ENCODE measurements at places on chromosomes 5 and 9.

- no peak for DNase-seq
These were observed 242.5 kb downstream of the NFIB start for GRCh38 chr9:14071484-14071883.

GRCh38 chr9:115400796-115401195, 282.8 kb upstream of the TNC start:
- no peak for DNase-seq

GRCh38 chr9:136689108-136689460, 1.8 kb upstream of the AGPAT2 start:
- DNase-seq, result no peak

- DNase-seq, result no peak
These were observed 10.4 kb upstream of the AFAP1L1 start for GRCh38 chr5:149261246-149261645.

GRCh38 chr5:64229163-64229774, 63.6 kb downstream of the RNF180 start:
- DNase-seq, result no peak

DNA sequence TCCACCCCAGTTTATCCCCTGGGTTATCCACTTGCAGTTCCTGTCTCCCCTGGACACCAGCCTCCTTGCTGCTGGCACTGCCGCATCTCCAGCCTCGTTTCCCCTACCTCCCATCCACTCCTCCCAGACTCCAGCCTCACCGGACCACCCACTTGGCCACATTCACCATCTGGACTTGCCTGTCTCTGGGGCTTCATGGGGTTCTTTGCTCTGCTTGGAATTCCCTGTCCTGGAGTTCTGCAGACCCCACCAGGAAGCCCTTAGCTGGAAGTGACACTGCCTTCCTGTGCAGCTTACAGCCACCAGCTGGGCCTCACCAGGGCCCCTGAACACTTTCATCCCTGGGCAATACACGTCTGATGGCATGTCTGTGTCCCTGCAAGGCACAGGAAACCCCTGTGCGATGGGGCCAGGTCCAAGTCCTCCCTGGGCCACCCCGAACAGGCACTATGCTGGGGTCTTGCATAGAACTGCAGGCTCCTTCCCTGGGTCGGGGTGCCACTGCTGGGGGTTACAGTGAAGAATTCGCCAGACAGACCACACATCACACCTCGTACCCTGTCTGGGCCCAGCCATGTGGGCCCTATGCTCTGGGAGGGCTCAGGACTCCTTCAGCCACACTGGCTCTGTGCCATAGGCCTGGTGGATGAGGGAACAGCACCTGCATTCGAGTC, 3.0 kb downstream of the FLT4 start:
- DNase-seq, result no peak

DNA sequence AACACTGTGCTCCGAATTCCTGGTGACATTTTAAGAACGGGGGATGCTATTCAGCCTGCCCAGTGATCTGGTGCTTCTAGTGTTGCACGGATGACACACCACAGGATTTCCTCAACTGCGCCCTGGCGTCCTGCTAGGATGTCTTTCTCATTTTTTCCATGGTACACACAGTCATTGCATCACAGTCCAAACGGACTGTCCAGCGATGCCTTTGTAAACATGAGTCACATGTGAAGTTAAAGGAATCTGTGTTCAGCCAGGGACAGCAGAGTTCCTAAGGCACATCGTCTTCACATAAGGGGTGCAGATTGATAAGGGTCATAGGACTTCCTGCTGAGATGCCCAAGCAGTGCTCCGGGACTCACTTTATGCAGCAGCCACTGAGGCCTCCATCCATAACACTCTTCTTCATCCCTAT, 9.3 kb upstream of the PTPN3 start:
- DNase-seq, result no peak

DNA sequence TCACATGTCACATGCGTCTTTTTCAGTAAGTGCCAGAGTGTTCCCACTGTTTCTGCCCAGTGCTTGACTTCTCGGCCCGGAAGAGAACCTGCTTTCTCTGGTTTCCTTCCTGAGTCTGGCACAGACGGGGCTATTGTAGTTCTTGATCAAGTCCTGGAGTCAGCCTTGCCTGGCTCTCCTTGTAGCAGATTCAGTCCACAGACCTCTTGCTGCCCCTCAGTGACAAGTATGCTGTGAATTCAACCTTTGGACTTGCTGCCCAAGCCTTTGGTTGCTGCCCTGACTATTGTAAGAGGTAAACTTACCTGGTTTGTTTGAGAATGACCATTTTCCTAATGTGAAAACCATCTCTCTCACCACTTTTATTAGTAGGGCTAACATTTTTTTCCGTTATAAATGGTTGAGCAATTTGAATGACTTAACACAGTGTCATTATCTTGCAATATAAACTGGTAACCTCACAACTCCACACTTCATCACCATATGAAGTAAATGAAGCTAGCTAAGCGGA, 24.7 kb downstream of the ZBTB34 start:
- DNase-seq, result no peak

DNA sequence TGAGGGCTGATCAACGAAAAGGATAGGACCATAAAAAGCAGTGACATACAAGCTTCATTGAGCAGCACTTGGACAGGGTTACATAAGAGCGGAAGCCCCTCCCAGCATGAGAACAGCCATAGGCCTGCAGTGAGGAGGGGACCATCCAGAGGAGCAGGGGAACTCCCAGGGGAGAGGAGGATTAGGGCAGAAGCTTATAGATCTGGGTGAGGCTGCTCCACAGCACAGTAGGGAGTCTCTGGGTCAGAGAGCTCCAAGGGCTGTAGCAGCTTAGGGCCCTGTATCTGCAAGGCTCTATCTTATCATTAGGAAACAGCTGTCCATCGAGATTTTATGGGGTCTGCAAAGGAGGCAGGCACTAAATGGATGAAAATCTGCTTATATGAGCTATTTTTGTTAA, 186.6 kb downstream of the DOCK8 start:
- DNase-seq, result no peak

- DNase-seq, result no peak
These were observed 268.9 kb downstream of the ENC1 start for GRCh38 chr5:74371621-74372020.

- no peak for DNase-seq
These were observed 76.8 kb downstream of the STK10 start for GRCh38 chr5:172110921-172111851.

- DNase-seq, result no peak
These were observed 38.8 kb downstream of the RAD50 start for GRCh38 chr5:132595624-132596023.

GRCh38 chr9:20117986-20118385, 329.1 kb upstream of the SLC24A2 start:
- no peak for DNase-seq

GRCh38 chr9:81678088-81678487, 11.3 kb downstream of the TLE1 start:
- DNase-seq, result no peak

DNA sequence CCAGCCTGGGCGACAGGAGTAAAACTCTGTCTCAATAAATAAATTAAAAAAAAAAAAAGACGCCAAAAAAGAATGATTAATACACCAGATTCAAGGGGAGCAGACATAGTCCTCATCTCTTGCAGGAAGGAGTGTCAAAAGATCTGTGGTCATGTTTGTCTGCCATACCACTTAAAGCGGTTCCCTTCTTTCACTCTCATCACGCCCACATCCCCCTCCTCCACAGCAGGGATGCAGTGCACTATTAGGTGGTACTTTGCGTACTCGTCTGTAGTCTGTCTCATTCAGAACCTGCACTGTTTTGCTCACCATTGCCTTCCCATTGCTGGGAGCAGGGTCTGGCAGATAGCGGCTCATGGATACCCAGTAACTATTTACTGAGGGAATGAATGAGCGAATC, 11.2 kb downstream of the CDHR2 start:
- DNase-seq, result no peak

DNA sequence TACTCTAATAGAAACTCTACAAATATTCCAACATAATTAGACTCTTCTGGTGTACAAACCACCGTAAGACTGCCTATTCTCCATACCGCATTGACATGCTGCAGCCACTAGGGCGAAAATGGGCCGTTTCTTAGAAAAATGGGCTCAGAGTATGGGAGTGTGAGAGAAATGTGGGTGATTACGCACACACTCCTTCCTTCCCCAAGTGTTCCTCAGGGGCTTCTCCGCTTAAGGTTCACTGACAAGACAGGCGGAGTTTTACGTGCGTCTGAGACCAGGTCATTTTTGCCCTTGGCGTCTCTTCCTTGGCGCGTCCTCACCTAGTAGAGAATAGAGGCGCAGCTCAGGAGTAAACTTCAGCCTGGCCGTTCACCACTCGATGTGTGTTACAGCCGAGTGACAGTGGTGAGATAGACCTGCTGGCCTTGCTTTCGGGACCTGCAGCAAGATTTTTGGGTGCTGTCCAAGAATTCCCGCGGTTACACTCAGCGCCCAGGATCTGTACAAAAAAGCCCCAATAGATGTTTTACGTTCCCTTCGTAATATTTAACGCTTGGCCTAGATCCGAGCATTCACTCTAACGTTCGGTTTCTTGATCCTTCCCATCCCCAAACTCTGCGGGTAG, 1.8 kb upstream of the NTRK2 start:
- no peak for DNase-seq

- DNase-seq, result no peak
These were observed 77.4 kb downstream of the KCNIP1 start for GRCh38 chr5:170581211-170581610.

- DNase-seq, result no peak
These were observed 267.2 kb downstream of the AUH start for GRCh38 chr9:91094324-91095088.

DNA sequence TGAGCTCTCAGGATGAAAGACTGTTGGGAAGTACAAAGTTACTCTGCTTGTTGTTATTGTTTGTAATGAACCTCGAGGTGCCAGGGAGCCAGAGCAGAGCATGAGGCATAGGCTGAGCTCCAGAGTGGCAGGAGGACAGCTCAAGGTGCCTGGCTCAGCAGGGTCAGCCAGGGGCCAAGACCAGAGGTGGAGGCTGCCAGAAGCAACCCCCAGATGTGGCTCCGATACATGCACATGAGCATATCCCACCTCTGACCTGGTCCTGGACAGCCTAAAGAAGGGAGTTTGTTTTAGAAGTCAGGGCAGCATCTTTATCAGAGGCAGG, 105.6 kb downstream of the PSD2 start:
- DNase-seq, result no peak

DNA sequence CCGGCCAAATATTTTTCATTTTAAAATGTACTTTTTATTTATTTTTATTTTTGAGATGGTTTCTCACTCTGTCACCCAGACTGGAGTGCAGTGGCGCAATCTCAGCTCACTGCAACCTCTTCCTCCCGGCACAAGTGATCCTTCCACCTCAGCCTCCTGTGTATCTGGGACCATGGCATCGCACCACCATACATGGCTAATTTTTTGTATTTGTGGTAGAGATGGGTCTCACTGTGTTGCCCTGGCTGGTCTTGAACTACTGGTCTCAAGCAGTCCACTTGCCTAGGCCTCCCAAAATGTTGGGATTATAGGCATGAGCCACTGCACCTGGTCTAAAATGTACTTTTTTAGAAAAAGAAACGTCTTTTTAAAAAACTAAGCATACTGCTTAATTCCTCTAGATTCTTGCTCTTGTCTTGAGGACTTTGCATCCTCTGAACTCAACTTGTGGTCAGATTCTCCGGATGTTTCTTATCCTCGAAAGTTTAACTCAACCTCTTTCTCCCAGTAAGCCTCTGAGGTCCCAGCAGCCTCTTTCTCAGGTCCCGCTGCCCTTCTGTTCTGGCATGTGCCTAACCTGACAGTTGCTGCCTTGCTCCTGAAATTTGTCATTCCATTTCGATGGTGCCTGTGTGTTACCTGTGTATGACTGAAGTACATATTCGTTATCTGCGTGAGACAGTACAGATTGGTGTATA, 63.0 kb downstream of the TRIO start:
- no peak for DNase-seq

GRCh38 chr9:75429531-75430475, 341.5 kb downstream of the OSTF1 start:
- DNase-seq, result no peak

DNA sequence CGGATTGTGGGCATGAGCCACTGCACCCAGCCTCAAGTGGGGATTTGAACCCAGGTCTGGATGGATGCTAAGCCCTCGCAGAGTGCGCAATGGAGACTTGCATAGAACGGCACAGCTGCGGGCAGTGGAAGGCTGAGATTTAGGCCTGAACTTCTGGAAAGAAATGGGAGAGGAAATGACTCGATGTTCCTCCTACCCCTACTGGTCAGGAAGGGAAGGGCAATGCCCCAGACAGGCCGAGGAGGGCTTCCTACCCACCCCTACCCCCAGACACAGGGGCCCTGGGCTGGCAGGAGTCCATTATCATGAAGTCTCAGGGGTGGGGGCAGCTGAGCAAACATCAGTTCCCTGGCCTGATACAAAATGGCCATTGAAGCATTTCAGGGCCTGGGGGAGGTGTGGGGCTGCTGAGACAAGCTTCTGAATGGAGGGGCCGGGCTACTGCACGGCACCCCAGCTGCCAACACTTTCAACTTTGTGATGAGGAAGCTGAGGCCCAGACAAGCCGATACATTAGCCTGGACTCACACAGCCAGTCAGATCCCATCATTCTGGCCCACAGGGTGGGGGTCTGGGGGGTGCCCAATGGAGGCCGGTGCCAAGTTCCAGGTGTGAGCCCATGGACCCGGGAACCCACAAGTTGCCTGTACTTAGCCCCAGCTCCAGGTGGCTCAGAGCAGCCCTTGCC, 13.5 kb upstream of the WDR38 start:
- DNase-seq, result no peak

DNA sequence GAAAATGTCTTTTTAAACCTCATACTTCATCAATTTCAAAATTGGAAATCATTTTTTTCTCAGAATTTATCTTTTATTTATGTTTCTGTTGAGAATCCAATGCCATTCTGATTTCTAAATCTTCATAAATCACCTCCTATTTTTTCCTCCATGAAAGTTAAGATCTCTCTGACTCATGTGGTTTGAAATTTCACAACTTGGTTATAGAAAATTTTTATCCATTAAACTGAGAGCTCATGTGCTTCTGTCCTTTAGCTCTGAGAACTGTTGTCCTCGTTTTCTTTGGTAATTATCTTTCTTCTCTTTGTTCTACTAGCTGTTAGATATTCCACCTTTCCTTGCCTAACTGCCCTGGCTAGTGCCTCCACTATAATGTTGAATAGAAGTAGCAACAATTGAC, 1.5 kb upstream of the RNF180 start:
- no peak for DNase-seq

- no peak for DNase-seq
These were observed 189.4 kb downstream of the MED10 start for GRCh38 chr5:6188976-6189375.

DNA sequence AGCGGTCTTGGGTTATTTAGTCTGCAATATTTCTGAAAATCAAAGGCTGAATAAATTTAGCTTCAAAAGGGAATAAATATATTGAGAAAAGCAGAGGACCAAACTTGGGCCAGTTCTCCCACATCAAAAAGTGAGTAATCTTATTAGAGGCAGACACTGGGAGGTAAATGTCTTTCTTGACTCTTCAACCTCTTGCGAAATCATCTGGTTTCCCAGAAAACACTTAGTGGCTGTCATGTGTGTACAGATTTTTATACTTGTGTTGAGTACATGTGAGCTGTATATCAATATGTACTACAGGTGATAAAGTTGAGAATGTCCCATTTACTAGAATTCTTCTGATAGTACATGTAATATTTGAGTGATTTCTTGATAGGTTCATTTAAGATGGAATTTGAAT, 454.9 kb downstream of the PRR16 start:
- no peak for DNase-seq

GRCh38 chr9:105693435-105694189, 729 bp upstream of the TMEM38B start:
- no peak for DNase-seq

- no peak for DNase-seq
These were observed 3.4 kb upstream of the CCNO start for GRCh38 chr5:55236800-55237199.

- no peak for DNase-seq
These were observed 1246.0 kb upstream of the DMAC1 start for GRCh38 chr9:9045572-9045971.
